Right ventricle myocardium inferior (tissue), 1 donor: ENCODE measurements at places on chromosomes 13 and 19. TPM values are rescaled to one million over a fixed set of nuclear protein-coding genes. Genes with fewer than 3 reads are reported as not detected.
A peak's percentile ranks its signal among the peaks of the same experiment; 100 is the strongest.

C5AR2 gene
- total RNA-seq = 0.95 TPM

SHANK1 gene
- 0.22 TPM for total RNA-seq

NKPD1 gene
- not detected for total RNA-seq

PRODH2 gene
- total RNA-seq = not detected

PGLYRP1 gene
- 0.35 TPM for total RNA-seq

DNA sequence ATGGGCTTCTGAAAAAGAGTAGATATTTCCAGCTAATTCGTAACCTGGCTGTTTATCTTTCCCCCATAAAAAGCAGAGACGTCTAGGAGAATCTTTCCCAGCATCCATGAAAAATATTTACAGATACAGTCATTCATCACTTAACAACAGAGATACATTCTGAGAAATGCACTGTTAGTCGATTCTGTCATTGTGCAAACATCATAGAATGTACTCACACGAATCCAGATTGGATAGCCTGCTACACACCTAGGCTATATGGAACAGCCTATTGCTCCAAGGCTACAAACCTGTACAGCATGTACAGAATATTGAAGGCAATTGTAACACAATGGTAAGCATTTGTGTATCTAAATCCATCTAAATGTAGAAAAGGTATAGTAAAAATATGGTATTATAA lies 530.2 kb upstream of the NBEA start:
- no peak for DNase-seq

DNA sequence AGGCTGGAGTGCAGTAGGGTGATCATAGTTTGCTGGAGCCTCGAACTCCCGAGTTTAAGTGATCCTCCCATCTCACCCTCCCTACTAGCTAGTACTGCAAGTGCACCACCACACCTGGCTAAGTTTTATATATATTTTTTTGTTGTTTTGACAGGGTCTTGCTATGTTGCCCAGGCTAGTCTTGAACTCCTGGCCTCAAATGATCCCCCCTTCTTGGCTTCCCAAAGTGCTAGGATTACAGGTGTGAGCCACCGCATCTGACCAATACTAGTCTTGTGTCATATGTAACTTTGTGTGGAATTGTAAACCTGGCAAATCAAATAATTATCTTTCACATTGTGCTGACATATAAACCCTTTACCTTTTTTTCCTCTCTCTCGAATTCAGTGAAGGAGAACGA lies 10.2 kb downstream of the HNRNPM start:
- DNase-seq = no peak

GRCh38 chr19:2703691-2704216 lies 1.3 kb upstream of the GNG7 start:
- DNase-seq = no peak

DNA sequence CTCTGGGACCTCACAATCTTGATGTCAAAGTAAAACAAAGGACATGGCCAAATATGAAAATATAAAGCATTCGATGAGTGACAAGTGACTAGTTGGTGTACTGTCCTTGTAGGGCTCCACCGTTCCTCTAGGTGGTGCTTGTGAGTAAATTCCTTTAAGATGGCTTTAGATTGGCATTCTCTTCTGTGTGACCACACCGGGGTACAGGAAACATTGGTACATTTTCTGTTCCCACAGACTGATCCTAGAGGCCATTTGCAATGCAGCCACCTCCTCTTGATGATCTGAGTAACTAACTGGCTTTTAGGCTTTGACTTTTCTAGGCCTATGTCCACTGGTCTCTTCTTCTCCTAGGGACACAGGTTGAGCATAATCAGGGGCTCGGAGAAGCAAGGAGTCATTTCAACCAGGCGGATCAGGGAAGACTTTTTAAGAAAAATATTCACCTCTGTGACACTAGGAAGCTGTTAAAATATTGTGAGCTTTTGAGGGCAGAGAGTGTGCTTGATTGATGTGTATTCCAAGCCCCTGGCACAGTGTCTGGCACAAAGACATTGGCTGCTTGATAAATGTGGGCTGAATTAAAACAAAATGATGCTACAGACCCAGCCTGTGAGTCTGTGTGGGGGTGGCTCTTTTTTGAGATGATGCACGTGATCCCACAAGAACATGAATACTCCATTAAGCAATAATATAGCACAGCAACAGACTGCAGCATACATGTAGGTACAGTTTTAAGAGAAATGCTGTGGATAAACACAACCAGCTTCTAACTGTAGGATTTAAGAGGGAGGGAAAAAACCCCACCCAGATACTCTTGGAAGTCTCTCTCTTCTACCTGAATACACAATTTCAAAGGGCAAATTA lies 21.0 kb downstream of the EPSTI1 start:
- no peak for DNase-seq

GRCh38 chr19:47601180-47601904 lies 7.6 kb upstream of the BICRA start:
- no peak for DNase-seq

DNA sequence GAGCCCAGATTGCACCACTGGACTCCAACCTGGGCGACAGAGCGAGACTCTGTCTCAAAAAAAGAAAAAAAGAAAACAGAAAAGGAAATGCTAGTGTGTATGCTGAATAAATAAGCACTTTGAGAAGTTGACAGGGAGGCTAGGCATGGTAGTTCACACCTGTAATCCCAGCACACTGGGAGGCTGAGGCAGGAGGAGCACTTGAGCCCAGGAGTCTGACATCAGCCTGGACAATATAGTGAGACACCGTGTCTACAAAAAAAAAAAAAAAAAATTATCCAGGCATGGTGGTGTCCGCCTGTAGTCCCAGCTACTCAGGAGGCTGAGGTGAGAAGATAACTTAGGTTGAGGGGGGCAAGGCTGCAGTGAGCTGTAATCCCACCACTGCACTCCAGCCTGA lies 19.1 kb upstream of the LDLR start:
- DNase-seq = peak; percentile 18

DNA sequence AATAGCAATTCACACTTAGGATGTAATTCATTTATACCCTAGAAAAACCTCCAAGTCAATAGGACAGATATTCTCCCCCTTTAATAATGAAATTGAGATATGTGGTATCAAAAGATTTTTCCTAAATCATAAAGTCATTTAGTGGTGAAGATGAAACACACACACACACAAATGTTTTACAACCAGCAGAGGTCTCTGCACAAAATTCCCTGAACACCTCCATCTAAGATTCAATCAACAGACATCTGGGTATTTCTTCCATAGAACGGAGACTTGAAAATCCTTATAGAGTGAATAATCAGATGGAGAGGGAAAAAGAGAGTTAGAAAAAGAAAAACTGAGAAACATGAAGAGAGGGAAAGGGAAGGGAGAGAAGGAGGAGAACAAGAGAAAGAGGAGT lies 52.8 kb downstream of the MYCBP2 start:
- no peak for DNase-seq

GRCh38 chr13:100458673-100459072 lies 129.9 kb downstream of the GGACT start:
- no peak for DNase-seq

- DNase-seq = peak; percentile 78
Measured at GRCh38 chr13:37295071-37295470, 189.6 kb upstream of the CSNK1A1L start.

DNA sequence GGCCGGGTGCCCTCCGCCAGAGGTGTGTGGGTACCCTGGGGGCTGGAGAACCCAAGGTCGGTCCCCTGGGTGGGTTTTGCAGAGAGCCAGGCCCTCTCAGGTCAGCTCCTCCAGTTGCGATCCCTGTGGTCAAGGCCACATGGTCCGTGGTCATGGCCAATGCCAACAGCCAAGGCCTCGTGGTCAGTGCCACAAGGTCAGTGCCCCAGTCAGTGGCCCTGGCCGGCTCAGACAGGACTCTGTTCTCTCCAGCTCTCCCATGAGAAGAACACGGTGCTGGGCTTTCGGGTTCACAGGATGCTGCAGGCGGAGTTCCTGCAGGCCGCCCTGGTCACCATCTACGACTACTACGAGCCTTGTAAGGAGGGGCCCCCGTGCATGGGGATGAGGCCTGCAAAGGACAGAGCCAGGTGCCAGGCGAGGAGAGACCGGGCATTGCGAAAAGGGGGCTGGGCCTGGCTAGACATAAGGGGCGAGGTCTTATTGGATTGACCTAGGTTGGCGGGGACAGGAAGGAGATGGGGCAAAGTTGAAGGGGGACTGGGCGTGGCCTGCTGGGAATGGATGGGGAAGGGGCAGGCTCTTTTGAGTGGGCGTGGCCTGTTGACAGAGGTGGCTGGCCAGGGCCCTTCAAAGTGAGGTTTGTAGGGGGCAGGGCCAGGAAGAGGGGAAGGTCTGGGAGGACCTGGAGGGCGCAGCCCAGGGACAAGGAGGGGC lies 15.2 kb upstream of the SHFL start:
- no peak for DNase-seq

DNA sequence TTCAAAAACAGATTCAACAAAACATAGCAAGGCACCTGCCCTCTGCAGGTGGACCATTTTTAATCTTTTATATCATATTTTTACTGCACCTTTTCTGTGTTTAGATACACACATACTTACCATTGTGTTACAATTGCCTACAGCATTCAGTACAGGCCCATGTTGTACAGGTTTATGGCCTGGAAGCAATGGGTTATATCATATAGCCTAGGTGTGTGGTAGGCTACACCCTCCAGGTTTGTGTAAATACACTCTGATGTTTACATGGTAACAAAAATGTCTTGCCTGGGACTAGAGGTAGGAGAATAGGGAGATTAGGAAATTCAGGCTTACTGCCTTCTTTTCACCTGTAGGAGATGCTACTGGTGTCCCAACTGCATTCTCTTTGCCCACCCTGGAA lies 8.2 kb upstream of the UBAC2 start:
- no peak for DNase-seq
